ENCODE measurements at places on chromosomes 13 and 19. TPM values are rescaled to one million over a fixed set of nuclear protein-coding genes. Genes with fewer than 3 reads are reported as not detected.

DNA sequence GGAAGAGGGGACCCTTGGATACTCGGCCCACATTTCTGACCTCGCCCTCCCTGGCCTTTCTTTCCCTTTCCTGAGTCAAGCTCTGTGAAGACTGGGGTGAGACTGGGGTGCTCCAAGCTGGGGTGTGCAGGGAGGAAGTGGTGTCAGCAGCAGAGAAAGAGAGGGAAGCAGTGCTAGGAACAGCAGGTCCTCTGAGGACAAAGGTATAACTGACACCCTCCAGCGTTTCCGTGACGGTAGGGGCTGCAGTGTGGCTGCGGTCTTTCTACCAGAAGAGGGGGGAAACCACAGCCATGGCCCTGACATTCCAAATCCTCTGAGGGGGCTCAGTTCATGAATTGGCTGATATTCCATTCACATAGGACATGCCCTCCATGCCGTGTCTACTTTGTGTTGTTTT, 1.1 kb downstream of the KIR3DL2 start:
- no peak for DNase-seq

DNA sequence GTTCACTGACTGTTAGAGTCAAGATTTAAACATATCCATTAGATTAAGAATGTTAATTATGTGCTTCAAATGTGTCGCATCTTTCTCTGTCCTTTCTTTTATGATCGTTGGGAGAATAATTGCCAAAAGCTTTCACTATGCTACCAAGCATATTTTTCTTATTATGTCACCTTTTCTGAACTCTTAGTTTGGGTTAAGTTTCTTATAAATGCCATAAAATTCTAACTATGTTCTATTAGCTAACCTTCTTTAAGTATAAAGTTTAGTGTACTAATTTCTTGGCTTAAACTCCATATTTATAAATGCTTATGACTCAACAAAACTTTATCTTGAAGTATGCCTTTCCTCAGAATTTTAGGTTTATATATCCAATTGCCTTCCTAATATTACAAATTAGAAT, 1759.4 kb downstream of the PCDH9 start:
- DNase-seq: no peak

GRCh38 chr13:49082653-49083536, 107.2 kb downstream of the FNDC3A start:
- no peak for DNase-seq

- no peak for DNase-seq
These were observed 50.7 kb downstream of the ZNF723 start for GRCh38 chr19:22882797-22883196.

FFAR3 gene
- not detected for total RNA-seq

- DNase-seq: no peak
These were observed 78.6 kb upstream of the TSHZ3 start for GRCh38 chr19:31427857-31428256.

CGB5 gene
- total RNA-seq: not detected

GRCh38 chr13:32056316-32056715, 24.7 kb downstream of the FRY start:
- no peak for DNase-seq

ZNF418 gene
- 17.6 TPM for total RNA-seq

DNA sequence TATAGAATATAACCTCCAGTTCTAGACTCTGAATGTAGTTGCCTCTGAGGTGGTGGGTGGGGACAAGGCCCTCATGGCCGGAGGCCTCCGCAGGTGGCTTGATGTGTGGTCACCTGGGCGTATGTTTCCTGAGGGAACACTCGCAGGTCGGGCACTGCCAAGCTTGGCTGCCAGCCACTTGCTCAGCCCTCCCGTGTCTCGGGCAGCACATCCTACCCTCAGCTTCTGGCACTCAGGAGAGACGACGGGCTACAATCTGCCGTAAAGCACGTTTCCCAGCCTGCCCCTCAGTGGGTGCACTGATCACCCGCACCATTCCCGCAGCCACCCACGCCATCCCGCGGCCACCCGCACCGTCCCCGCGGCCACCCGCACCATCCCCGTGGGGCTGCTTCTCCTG, 15.2 kb downstream of the THOP1 start:
- no peak for DNase-seq

- no peak for DNase-seq
These were observed 72.6 kb downstream of the DNAJC3 start for GRCh38 chr13:95749545-95749944.

DNA sequence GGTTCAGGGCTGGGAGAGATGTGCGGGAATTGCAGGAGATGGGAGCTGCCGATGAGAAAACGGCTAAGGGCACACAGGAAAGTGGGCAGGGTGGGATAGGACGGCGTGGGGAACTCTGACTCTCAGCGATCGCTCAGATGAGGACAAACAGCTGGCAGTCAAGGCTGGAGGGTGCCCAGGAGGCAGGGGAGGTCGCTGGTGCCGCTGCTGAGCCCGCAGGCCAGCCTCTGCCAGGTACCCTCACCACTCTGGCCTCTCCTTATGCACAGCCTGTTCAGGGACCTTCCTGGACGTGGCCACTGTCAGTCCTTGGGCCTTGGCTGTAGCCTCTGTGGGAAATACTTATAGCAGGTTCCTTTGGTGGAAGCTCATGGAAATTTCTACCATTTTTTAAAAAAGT, 308.6 kb downstream of the TEX29 start:
- no peak for DNase-seq

DNA sequence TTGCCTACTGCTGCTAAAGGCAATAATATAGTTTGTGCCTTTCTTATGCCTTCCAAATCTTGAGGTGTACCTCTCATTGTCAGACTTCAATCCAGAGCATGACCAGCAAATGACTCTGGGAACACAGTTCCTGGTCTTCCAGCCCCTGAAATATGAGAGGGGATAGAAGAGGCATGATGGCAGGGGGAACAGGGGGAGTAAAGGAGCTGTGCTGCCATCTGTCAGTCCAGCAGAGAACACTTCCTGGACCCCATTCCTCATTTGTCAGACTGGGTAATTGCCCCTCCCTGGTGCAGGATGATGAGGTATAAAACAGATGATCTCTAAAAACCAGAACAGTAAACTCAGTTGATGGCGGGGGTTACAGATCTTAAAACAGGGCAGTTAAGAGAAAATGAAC, 618.7 kb downstream of the DIAPH3 start:
- DNase-seq: no peak

LIM2 gene
- not detected for total RNA-seq

- DNase-seq: peak; percentile 73
These were observed 9.8 kb downstream of the ATP4B start for GRCh38 chr13:113648216-113648610.

ZNF254 gene
- 23.1 TPM for total RNA-seq

DNA sequence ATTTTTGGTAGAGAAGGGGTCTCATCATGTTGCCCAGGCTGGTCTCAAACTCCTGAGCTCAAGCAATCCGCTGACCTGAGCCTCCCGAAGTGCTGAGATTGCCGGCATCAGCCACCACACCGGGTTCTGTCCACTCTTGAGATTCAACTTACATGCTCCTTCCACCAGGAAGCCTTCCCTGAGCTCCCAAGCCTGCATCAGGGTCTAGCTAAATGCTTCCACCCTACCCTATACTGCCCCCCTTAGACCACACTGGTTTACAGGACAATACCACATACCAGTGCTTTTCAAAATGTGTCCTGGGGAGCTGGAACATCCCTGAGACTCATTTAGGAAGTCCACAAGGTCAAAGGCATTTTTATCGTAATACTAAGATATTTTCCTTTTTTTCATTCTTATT, 15.1 kb upstream of the CACNG8 start:
- DNase-seq: no peak

DNA sequence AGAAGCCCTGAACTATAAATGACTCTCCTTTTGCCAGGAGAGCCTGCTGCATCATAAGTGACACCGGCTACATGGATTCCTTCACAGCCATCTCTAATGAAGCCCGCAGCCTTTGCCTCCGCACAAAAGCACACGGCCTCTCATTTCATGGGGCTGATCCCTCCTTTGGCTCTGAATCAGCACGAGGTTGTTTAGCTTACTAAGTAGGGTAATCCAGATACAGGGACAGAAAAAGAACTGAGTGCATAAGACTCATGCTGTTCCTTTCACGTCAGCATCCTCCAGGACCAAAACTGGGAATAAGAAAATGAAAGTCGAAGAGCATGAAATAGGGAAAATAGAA, 136.3 kb downstream of the DCT start:
- DNase-seq: no peak

- no peak for DNase-seq
These were observed 358.3 kb downstream of the KLF5 start for GRCh38 chr13:73417012-73417615.

DNA sequence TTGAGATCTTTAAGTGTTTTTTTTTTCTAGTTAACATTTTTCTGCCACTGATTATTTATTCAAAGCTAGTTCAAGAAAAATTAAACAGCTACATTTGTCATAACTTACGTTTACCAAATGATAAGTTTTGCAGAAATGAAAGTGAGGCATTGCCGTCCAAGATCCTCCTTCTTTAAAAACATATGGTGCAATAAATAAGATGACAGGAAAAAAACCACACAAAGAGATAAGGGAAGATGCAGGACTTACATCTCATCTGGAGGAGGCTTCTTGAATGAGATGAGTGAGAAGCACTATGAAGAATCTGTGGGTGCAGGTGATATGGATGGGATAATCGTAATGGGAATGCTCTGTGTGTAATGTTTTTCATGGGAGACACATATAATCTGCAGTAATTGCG, 12.4 kb downstream of the TNFSF13B start:
- no peak for DNase-seq

GRCh38 chr19:50501186-50501567, 9.8 kb downstream of the JOSD2 start:
- no peak for DNase-seq

DNA sequence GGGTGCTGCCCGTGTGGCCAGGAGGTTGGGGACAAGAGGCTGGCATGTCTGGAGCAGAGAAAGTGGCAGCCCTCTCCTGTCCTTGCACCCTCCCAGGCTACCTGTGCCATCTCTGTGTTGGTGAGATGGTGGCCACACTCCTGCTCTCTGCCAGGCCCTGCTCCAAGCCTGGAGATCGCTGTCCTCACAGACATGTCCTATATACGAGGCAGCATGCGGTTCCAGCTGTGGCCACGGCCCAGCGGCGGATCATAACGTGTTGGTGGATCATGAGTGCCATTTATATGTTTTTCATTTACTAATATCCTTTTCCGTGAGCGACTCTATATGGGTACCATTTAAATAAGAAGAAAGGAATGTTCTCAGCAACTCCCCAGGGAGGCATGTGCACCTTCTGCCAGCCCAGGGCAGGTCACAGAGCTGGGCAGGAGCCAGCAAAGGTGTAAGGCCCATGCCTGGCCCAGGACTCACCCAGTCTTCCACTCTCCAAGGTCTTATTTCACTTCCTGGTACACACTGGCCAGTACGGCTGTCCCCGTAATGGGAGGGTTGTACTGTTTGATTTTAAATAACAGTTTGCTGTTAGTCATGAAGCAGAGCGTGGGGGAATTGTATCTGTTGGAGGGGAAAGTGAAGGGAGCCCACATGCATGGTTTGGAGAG, 47.2 kb upstream of the LDLR start:
- peak; percentile 91 for DNase-seq

DNA sequence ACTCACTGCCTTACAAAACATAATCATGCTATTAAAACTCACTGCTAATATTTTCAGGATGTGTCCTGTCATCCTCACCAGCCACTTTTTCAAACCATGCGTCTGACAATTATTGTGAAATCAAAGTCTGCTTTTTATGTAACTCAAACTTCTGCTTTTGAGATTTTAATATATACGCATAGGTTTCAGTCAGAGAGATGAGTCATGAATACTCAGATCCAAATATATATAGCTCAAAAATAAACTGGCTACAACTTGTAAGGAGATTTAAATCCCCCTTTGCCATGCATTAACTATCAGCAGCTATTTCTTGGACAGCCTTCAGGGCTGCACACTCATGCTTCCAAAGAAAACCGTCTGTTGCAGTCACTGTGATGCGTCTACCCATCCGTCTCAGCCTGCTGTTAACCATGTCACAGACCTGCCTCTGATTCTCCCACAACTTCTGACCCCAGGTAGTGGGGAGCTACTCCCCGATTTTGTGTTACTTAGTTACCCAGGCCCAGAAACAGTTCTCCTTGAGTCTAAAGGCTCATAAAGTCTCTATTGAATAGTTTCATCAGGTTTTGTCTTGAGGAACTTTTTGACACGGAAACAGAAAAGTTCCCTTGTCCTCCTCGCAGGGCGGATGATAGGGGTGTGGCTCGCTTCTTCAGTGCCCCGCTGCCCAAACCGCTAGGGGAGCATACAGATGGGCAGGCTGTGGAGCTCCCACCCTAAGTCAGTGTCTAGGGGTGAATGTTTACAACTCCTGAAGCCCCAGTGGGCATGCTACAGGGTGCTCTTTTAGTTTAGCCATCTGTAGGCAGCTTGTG, 33.8 kb upstream of the SGCG start:
- no peak for DNase-seq

DLL3 gene
- 0.13 TPM for total RNA-seq

GRCh38 chr19:46191356-46191755, 38.2 kb upstream of the IGFL1 start:
- DNase-seq: no peak

GRCh38 chr19:21908066-21908465, 72.1 kb upstream of the ZNF43 start:
- no peak for DNase-seq

DNA sequence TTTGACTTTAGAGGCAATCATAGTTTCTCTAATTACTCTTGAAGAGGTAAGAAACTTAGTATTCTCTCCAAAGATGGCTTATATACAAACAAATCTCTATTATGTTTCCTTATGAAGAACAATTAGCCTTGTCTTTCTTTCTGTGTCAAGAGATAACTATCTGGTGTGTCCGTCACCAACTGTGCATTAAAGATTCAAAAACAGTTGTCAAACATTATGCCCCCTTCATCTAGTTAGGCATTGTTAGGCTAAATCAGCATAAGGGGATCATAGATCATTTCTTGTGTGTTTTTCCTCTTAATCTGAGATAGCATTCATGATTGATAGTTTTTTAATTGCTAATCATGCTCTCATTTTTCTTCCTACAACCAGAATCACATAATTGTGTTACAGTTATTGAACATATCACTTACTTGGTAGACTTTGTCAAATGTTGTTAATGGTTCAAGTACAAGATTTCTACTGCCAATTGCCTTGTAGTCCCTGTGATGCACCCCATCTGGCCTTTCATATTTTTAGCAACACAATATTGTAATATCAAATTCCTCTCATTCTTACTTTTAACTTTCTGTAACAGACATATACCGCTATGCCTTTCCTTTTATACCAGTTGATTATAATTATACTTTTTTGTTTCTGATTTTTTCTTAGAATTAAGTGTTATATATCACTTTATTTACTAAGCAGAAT, 612.7 kb downstream of the SLITRK6 start:
- no peak for DNase-seq

DNA sequence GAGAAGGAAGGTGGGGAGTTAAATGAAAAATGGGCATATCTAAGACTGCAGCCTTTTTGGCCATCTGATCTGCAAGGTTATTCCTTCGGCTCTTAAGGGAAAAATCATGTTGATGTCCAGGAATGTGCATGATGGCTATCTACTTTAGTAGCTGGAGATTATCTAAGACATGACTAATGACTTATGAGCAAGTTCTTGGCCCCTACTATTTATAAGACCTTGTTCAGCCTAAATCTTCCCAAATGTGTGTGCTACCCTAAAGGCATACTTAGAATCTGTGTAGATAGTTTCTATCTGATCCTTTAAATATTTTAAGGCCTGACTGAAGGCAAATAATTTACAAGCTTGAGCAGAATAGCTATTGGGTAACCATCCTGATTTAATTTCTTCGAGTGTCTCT, 41.8 kb upstream of the CD177 start:
- no peak for DNase-seq

Measured in kidney (tissue), 22 donors.